ENCODE measurements at places on chromosomes 13 and 19.

- no peak for DNase-seq
Observed at GRCh38 chr13:99389520-99390304, 82.5 kb upstream of the GPR183 start.

DNA sequence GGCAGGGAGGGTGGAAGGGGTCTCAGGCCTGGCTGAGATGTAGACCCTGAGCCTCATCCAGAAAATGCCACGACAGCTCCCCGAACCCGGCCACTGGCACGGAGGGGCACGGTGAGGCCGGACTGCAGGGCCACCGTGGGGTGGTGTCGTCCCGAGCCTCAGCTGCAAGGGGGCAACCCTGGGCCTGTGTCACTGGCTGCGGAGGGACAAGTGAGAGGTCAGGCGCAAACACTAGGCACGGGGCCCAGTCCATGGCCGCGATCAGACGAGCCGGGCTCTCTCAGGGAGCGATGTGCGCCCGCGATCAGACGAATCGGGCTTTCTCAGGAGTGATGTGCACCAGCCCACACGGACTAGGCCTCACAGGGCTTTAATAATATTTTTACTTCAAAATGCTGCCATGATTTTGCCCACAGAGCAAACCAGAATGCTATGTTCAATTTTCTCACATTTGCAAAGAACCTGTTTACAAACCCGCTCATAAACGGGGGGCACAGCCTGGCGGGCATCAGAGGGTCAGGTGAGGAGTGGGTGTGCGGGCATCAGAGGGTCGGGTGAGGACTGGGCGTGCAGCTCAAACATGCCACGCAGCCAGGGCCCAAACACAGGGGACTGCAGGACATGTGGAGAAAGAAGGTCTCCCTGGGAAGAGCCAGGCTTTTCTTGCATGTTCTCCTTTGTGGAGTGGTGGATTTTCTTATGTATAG is 42.6 kb upstream of the C13orf46 start:
- no peak for DNase-seq

DNA sequence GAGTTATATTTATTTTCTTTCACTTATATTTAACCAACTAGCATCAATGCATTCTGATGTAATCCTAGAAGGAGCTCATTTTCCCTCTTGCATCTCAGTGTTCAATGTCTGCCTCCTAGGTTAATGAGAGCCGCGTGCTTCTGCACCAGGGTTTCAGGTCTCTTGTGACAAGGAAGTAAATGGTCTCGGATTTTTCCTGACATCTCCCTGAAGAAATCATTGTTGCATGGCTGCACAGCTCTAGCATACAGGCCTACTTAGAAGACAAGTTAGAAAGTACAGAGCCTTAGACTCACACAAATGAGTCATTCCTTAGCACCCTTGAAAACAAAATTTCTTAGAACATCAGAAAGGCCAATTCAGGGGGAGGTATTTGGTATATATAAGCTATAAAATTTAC is 57.2 kb upstream of the KLF12 start:
- DNase-seq = peak; percentile 54

DNA sequence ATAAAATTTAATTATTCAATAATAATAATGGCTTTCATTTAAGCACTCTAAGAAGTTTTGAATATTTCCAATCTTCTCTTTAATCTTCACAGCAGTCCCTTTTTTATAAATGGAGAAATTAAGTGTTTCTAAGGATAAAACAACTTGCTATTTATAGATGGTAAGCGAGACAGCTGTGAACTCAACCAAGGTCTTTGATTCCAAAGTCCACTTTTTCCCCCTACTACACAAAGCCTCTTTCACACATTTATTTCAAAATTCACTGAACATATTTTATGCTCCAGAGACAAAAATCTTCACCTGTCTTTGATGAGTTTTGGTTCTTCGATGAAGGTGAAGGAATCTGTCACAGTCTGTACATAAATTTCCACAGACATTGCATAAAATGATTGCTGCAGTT is 34.4 kb upstream of the FBXL3 start:
- DNase-seq = no peak

GRCh38 chr13:21429211-21429610 is 29.9 kb downstream of the ZDHHC20 start:
- no peak for DNase-seq

DNA sequence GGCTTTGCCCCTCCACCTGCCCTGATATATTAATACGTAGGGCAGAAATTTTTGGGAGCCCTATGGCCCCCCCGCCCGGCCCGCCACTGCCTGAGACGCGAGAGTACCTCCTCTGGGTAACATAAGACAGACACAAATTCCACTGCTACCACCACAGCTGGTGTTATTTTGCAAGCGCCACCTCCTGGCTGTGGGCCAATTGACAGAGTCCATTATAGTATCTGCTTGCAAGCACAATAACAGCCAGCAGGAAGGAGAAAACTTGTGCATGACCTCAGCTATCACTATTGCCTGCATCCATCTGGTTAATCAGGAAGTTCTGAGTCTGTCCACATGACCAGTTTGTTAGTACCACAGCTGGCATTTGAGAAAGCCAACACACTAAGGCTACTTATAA is 25.3 kb upstream of the OR10H2 start:
- peak; percentile 66 for DNase-seq
